ENCODE measurements at places on chromosomes 6 and 20.

- DNase-seq: no peak
Observed at GRCh38 chr6:52233975-52234823, 10.1 kb downstream of the IL17F start.

- no peak for DNase-seq
Observed at GRCh38 chr6:135135835-135136234, 45.3 kb upstream of the MYB start.

DNA sequence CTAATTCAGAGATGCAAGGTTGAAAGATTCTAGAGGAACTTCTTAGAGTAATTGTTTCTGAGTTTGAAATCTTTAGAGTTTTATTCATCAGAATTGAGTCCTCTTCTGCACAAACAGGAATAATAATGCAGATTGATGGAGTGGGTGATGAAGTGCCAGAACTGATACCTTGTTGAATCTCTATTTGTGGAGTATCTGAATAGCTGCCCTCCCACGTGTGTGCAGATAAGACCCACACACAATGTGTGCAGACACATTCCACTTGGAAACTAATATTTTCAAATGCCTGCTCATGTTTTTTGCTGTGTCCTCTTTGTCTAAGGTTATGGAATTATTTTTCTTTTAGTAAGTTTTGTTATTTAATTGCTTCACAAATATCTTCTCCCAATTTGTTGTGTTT lies 1167.8 kb upstream of the MAP3K7 start:
- DNase-seq: no peak

- DNase-seq: no peak
Observed at GRCh38 chr20:23643659-23644058, 5.9 kb upstream of the CST3 start.

Data from KG1 (cell line).